ENCODE measurements at places on chromosomes 12 and 14.

DNA sequence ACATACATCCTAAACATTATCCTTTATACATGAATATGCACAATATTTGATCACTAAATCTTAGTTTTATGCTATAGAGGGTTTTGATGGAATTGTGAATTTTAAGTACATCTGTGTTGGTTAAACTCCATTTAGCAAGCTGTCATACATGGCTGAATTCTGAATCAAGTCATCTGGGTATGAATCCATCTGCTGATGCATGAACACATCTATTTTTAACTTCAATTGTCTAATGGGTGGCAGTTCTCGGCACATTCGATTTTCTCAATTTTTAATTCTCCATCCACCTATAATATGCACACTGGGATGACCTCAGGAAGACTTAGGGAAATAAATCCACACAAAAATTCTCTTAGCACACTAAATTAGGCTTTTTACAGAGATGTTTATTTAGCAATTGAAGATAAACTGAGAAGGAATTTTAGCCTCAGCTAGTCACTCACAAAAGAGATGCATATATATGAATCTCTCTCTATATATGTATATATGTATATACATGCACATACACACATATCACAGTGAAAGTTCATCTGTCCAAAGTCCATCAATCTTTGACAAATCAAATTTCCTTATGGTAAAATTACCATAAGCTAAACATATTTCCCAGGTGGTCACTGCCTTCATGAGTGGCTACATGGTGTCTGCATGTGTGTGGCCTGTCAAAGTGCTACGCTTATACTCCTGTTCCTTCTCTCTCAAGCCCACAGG is 44.5 kb upstream of the VPS33A start:
- DNase-seq, result no peak
- no peak overlapping the region for H3K27ac ChIP-seq
- no peak overlapping the region for H3K4me3 ChIP-seq

GRCh38 chr12:132117558-132117875 is 26.6 kb downstream of the DDX51 start:
- H3K27ac ChIP-seq, result no peak overlapping the region
- no peak overlapping the region for H3K4me3 ChIP-seq
- peak; percentile 65 for DNase-seq
- no peaks in the 10 kb centered on the region for H3K4me1 ChIP-seq

DNA sequence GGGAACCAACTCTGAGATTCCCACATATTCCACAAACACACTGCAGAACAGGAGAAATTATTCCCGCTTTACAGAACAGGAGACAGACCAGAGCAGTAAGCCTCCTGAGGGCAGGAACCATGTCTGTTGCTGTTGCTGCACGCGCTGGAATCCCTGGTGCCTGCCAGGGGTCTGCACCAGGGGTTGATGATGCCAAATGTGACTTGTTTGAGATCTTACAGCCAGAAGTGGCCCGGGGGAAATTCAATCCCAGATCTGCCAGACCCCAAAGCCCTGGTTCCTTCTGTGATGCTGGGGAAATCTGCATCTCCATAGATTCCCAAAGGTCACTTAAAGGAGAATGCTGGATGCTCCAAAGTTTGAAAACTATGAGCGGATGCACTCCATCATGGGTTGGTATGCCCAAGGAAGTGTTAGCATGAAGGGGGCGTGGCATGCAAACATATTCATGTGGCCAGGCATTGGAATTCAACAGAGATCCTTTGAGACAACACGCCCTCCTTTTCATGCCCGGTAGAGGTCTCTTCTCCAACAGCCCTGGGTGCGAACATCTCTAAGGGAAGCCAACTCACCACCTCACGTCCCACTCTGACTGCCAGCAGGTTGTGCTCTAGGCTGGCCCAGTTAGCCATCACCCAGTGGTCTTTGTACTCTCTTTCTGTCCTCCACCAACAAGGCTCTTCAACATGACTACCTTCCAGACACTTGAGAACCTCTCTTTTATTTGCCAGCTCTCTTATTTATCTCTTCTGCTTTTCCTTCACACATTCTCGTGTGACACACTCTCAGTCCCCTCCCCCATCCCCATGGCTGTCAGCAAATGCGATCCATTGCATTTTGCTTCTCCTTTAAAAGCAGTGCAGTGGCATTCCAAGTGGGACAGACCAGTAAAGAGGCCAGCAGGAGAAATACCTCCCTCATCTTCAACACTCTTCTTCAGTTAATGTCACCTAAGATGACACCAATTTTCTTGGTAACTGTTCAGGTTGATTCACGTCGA is 131.3 kb downstream of the ZFP36L1 start:
- H3K27ac ChIP-seq, result no peak overlapping the region
- H3K4me1 ChIP-seq, result no peaks in the 10 kb centered on the region
- DNase-seq, result no peak
- no peak overlapping the region for H3K4me3 ChIP-seq

DNA sequence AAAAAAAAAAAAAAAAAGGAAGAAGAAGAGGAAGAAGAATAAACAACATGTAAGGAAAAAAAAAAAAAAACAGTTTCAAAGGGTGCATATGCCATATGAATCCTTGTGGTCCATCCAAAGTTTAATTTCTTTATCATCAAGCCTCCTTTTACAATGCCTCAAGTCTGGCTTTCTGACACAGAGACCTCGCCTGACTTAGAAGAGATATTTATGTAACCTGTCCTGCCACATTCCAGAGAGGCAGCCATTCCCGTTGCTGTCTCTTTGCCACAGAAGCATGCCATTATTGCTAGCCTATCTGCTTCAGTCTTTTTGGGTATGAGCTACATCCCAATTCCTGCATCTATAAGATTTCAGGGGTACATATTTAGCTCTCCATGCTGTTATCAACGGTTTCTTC is 596.7 kb upstream of the ATP2B1 start:
- H3K27ac ChIP-seq, result no peak overlapping the region
- 0 out of 2 replicates have a peak, but pooled peaks cover 4% of the 10 kb centered on the region for H3K4me1 ChIP-seq
- H3K36me3 ChIP-seq, result no peaks in the 10 kb centered on the region

DNA sequence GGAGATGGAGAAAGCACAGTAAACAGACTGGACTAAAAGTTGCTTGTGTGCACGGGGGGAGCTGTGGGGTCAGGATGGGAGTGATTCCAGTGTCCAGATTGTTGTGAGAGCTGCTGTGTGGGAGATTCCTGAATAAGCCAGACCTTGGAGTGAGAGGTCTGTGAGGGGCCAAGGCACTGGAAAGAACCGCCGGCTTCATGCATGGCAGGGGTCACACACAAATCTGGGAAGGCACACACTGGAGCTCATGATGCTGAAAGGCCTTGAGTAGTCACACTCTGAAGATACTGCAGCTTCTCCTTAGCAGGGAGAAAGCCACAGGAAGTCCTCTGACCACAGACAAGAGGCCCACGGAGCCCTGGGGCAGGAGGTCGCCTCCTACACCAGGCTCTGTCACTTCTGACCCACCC is 23.1 kb downstream of the ADCY6 start:
- no peak overlapping the region for H3K27ac ChIP-seq
- H3K27me3 ChIP-seq, result no peaks in the 10 kb centered on the region
- peaks cover 7% of the 10 kb centered on the region for H3K4me1 ChIP-seq
- H3K36me3 ChIP-seq, result no peaks in the 10 kb centered on the region
- H3K4me3 ChIP-seq, result no peak overlapping the region
- no peak for DNase-seq

GRCh38 chr14:68961781-68962584 is 17.1 kb downstream of the ACTN1 start:
- H3K27ac ChIP-seq, result no peak overlapping the region
- H3K36me3 ChIP-seq, result no peaks in the 10 kb centered on the region
- DNase-seq, result peak; percentile 84
- H3K4me1 ChIP-seq, result peaks cover 56% of the 10 kb centered on the region

- H3K4me1 ChIP-seq, result no peaks in the 10 kb centered on the region
- no peak overlapping the region for H3K27ac ChIP-seq
- no peak overlapping the region for H3K4me3 ChIP-seq
- no peaks in the 10 kb centered on the region for H3K36me3 ChIP-seq
- no peak for DNase-seq
Observed at GRCh38 chr12:113724794-113725556, 241.2 kb downstream of the RBM19 start.

GRCh38 chr12:14394317-14395073 is 29.0 kb downstream of the ATF7IP start:
- H3K27me3 ChIP-seq, result no peaks in the 10 kb centered on the region
- peak; percentile 79 for DNase-seq
- peak overlapping the region; percentile 24 for H3K4me3 ChIP-seq
- H3K27ac ChIP-seq, result 0 out of 2 replicates have a peak overlapping the region, but pooled peaks have one; percentile 21
- no peaks in the 10 kb centered on the region for H3K36me3 ChIP-seq

- H3K4me1 ChIP-seq, result peaks cover 6% of the 10 kb centered on the region
- H3K27me3 ChIP-seq, result no peaks in the 10 kb centered on the region
- DNase-seq, result peak; percentile 77
- no peaks in the 10 kb centered on the region for H3K36me3 ChIP-seq
Observed at GRCh38 chr12:124273630-124274029, 21.3 kb upstream of the RFLNA start.

Data from GM23338 (cell line).